ENCODE measurements at places on chromosomes 2 and 18.

DNA sequence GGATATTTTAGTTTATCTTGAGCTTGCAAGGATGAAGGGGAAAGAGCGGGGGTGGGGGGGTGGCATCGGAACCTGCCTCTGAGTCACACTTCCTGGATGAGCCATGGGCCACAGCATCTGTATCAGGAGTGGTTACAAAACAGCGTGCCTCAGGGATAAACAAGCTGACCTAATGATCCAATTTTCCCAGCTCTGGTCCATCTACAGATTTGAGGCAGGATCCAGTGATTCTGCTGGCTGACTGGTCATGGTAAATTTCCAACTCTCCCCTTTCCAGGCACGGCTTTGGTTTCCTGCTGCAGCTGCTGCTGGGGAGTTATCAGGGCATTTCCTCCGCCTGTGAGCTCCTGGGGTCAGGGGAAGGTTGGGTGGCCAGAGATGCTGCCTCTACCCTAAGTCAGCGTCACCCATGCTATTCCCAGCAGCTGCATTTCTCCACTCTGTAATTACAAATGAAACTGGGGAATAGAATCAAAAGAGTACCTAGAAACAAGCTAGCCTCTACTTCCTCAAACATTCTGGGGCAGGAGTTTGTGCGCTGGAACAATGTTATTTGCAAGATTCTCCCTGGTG lies 4.7 kb upstream of the HPCAL1 start:
- DNase-seq, result no peak

- no peak for DNase-seq
These were observed 403 bp downstream of the PNO1 start for GRCh38 chr2:68158134-68158447.

- DNase-seq, result no peak
These were observed 81.1 kb downstream of the MBOAT2 start for GRCh38 chr2:8922431-8922830.

GRCh38 chr18:48009116-48009745 lies 78.8 kb upstream of the SMAD2 start:
- no peak for DNase-seq

DNA sequence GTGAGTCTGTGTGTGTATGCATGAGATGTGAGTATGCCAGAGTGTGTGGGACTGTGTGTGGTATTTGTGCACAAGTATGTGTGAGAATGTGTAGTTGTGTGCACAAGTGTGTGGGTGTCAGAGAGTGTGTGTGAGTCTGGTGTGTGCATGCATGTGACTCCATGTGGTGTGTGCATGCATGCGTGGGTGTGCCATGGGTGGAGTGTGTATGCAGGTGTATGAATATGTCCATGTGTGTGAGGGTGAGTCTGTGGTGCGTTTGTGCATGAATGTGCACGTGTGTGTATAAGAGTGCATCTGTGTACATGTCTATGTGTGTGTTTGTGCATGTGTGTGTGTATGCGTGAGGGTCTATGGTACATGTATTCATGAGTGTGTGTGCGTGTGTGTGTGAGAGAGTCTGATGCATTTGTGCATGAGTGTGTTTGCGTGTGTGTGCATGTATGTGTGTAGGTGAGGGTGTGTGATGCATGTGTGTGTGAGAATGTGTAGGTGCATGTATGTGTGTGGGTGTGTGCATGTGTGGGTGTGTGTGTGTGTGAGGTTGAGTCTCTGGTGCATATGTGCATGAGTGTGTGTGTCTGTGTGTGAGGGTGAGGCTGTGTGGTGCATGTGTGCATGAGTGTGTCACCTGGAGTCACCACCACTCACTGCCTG lies 226.8 kb downstream of the LDLRAD4 start:
- no peak for DNase-seq

- no peak for DNase-seq
These were observed 43.2 kb downstream of the MRPS9 start for GRCh38 chr2:105081006-105081601.

GRCh38 chr2:222196159-222196558 lies 102.6 kb downstream of the PAX3 start:
- no peak for DNase-seq

GRCh38 chr18:26765498-26765897 lies 100.0 kb downstream of the AQP4 start:
- DNase-seq, result no peak

- DNase-seq, result no peak
These were observed 42.0 kb upstream of the CREB1 start for GRCh38 chr2:207487650-207488311.

DNA sequence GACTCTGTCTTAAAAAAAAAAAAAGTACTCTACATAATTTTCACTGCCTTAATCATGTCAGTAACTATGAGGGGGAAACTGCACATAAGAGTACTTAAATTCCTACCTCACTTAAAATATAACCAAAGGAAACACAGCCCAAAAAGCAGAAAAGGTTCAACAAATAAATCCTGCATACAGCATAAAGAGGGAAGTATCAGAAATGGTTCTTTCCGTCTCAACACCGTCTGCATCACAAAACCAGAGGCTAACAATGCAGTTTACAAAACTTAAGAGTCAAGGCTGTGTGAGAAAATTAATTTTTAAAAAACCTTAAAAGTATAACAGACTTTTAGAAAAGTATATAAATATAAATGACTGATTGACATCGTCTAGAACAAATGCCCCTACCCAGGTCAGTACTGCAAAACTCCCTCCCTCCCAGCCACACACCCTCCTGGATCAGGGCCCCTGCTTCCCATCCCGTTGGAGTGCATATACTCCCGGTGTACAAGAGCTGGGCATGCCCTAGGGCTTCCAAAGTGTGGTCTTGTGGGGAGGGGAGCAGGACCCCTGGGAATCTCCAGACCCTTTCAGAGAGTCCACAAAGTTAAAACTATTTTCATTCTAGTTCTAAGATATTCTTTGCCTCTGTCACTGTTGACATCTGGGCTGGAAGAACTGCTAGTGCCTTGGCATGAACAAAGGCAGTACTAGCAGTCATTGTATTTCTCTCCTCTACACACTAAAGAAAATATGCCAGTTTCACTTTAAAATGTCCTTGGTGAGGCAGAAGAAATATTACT lies 67.0 kb upstream of the SERTAD2 start:
- DNase-seq, result no peak

Data from NCI-H1417 treated with DMSO at 0.1 percent for 48 hours (cell line).